ENCODE measurements at places on chromosomes 6 and 20.
A peak's percentile ranks its signal among the peaks of the same experiment; 100 is the strongest.

DNA sequence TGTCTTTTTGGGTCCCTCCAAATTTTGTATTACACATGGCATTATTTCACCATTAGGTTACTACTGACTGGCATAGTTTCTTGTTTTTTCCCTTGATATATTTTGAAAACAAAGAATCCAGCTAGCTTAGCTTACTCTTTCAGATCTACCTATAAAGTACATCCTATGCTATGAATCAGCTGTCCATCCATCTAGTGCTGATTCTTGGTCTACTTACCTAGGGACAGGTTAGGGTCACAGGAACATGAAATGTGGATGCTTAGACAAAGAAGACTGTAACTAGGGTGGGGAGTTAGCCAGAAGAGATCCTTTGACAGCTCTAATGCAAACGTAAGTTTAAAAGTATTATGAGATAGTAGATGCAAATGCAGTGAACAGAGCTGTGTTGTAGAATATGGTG, 91.7 kb downstream of the NKAIN2 start:
- no peak for DNase-seq

- DNase-seq = no peak
Measured at GRCh38 chr6:39938773-39939654, 4.8 kb upstream of the MOCS1 start.

DNA sequence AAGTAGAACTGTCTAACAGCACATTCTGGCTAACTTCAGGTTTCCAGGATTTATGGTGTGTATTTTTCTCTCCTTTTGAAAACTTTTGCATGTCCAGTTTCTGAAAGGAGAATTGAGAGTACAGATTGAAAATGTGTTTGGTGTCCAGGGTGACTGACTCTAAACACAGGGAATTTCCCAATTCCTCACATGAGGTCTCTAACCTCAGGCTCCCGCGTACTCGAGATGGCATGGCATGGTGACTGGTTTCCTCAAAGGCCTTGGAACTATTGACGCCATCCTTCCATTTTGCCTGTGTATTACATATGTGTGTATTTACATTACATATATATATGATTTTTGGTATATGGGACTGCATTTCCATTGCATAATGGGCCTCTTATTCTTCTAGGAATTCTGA, 52.5 kb downstream of the PRND start:
- no peak for DNase-seq

DNA sequence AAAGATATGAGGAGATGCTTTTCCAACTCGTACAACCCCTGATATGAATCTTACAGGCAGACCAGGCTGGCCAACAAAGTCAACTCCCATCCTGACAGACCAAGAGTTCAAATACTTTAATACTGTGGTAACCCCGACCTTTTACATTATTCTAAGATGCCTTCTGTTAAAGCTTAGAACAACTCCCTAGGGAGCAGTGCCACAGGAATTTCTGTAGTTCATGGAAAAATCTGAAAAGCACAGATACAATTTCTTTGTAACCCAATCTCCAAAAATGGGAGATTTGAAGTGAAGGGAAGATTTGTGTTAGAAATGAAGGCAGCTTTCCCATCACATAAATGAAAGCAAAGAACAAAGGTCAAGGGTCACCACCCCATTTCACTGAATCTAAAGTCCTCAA, 151.3 kb upstream of the BEND6 start:
- no peak for DNase-seq

GRCh38 chr6:91782802-91783201, 1195.9 kb upstream of the MAP3K7 start:
- DNase-seq = no peak

DNA sequence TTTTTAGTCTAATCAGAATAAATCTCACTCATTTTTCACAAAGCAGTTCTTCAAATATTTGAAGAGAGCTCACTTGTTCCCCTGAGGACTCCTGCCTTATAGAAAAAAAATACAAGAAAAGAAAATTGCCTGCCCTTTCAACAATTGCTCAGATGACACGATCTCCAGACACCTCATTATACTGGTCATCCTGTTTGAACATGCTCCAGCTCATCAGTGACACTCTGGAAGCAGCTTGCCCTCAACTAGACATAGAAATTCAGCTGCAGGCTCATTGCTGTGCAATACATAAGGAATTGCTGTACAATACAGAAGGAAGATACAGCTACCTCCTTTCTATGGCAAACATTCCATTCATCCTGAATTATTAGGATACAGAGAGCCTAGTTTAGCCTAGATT, 73.1 kb downstream of the OPN5 start:
- no peak for DNase-seq

GRCh38 chr20:4524307-4524706, 197.4 kb upstream of the PRND start:
- no peak for DNase-seq

DNA sequence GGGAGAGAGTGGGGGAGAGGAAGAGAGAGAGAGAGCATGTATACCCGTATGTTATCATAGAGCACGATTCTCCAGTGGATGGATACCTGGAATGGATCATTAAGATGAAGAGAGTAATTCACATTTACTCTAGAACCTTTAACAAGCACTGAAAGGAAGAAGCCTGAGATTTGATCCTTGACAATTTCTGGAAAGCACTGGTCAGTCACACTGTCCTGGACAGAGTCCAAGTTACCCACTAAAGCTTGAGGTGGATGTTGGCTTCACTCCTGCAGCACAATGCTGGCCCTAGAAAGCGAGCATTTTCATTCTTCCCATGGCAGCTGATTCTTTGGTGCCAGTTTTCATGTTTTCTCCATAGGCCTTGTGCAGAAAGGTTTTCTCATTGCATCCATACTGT, 25.6 kb downstream of the NFYA start:
- no peak for DNase-seq

DNA sequence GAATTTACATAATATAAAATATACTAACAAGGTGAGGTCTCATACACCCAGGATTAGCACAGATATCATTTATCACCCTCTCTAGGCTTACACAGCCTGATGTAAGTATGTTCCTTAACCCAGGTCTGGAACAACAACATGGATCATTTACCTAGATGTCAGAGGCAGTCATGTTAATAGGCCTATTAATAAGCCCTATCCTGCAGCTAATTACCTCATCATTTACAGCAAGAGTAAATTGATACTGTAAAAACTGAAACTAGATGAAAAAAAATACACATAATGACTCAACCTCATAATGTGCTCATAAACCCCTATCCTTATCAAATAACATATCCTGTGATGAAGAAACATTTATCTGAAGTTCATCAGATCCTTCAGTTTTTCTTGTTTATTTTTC, 334.3 kb upstream of the MANEA start:
- DNase-seq = no peak

GRCh38 chr20:34747479-34747878, 43.3 kb downstream of the TP53INP2 start:
- DNase-seq = no peak

DNA sequence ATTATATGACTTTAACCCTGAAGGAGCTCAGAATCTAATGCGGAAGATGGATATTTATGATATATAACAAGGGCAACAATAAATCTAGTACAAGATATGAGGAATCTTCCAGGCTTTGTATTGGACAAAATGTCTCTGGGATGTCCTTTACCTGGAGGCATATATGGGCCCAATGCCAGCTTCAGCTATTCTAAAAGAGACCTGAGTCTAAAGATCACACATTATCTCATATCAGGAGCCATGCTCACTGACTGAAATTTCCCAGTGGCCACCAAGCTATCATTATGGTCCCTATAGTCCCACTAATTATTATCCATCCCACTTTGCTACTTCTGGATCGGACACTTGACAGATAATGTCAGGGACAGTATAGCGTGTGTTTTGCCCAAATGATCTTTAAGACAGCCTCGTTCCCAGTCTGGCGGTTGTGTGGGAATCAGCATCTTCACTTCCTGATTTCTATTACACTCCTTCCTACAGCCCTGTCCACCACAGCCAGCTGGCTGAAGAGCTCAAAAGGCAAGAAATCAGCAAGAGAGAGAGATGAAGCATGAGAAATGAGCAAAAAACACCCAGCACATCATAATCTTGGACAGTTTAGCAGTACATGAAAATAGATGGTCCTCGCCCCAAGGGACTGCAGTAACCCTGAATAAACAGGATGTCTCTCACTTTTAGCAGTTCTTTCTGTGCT, 34.9 kb downstream of the KLHL31 start:
- DNase-seq = no peak

GRCh38 chr6:5497896-5498578, 236.7 kb downstream of the FARS2 start:
- no peak for DNase-seq

- DNase-seq = no peak
Measured at GRCh38 chr6:82836022-82836575, 229.5 kb downstream of the UBE3D start.

- peak; percentile 60 for DNase-seq
Measured at GRCh38 chr20:36833275-36834020, 42.5 kb upstream of the TLDC2 start.

GRCh38 chr6:50822078-50822476, 3.4 kb downstream of the TFAP2B start:
- DNase-seq = no peak

- no peak for DNase-seq
Measured at GRCh38 chr6:159610881-159611280, 82.2 kb downstream of the SOD2 start.

DNA sequence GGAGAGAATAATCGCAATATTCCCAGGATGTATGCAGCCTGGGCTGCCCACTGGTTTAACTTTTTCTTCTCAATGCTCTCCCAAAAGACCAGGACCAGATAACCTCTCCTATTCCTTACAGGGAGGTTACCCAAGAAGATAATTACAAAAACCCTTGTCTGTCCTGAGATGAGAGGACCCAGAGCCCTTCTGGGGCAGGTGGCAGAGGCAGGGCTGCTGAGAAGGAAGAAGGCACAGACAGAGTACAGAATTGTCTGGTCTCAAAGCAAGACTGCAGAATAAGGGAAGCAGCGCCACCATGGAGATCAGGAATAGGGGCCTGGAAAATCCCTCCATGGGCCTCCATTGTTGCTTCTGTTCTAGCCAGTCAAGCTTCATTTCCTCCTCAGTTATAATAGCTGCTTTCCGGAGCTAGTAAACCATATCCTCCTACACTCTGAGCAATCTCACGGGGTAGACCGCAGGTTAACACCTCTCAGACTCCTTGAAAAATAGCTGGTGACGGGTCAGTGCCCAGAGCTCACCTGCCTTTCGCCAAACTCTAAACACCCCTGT, 463 bp upstream of the HLA-DMB start:
- no peak for DNase-seq

- DNase-seq = no peak
Measured at GRCh38 chr6:167469101-167469500, 144.2 kb downstream of the TTLL2 start.

DNA sequence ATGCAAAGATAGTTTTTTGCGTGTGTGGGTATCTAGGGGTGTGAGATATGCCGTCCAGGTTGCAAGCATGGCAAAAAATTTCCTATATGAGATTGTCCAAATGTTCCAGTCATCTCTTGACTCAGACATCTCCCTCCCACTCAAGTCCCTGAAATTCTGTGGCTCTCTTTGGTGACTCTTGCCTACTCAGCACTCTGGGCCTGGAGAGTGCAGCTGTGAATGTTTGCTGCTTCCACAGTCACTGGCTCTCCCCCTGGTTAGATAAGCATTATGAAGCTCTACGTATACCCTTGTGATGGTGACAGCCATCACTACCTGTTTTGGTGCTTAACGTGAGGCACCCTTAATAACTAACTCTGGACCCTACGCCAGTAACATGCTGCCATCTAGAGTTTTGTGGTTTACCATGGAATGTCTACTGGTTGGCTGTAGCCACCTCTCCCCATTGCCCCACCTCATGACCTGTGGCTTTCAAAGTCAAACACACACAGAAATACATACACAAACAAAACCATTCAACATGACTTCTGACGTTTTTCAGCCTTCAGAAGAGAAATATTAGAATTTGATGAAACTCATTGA, 621.9 kb upstream of the CITED2 start:
- DNase-seq = no peak

- no peak for DNase-seq
Measured at GRCh38 chr20:24754691-24755090, 194.4 kb upstream of the CST7 start.

- no peak for DNase-seq
Measured at GRCh38 chr20:11989018-11989771, 71.5 kb downstream of the BTBD3 start.

GRCh38 chr6:38476888-38477287, 162.8 kb downstream of the BTBD9 start:
- DNase-seq = no peak

GRCh38 chr6:6781172-6781872, 192.8 kb downstream of the LY86 start:
- peak; percentile 66 for DNase-seq

DNA sequence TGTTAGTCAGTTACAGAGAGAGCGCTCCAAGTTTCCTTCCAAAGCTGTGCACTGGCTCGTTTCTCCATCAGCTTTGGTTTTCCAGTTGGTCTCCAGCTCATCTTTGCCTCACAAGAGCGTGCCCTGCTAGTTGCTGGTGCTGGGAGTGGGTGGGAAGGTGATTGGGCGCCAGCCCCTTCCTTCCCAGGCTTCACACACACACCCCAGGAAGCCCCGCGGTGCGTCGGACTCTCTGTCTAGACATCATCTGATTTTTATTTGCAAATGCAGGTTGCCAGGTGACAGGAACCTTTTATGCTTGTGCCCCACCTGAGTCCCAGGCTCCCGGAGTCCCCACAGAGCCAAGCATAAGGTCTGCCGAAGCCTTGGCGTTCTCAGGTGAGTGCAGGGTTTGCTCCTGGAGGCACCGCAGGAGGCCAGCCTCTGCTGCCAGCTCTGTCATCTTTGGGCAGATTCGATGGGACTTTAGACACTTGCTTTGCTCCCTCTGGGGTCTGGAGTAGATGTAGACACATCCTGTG, 7.1 kb downstream of the IRF4 start:
- DNase-seq = no peak

- DNase-seq = no peak
Measured at GRCh38 chr6:46610862-46611553, 41.6 kb downstream of the CYP39A1 start.

GRCh38 chr6:18347021-18347577, 40.1 kb upstream of the RNF144B start:
- DNase-seq = no peak

- DNase-seq = no peak
Measured at GRCh38 chr6:150145830-150146229, 3.0 kb downstream of the PPP1R14C start.

- DNase-seq = no peak
Measured at GRCh38 chr6:90397929-90398674, 101.5 kb upstream of the BACH2 start.

DNA sequence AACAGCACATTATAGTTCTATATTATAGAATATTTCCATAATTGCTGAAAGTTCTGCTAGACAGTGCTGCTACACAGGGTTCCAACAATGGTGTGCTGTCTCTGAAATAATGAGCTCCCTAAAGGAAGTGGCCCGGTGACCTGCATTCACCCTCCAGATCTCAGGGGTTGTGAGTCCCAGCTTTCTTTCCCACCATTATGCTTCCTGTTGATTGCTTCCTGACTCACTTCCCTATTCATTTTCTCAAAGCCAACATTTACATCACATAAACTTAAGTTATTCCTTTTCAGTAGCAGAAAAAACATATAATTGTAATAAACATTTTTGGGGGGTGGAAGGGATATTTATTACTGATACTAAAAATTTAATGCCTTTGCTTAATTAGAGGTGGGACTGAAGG, 12.9 kb upstream of the CCN6 start:
- no peak for DNase-seq

All from femur (tissue), 1 donor.